ENCODE measurements at places on chromosomes 2 and 18.

GRCh38 chr2:110126906-110127305, 11.3 kb upstream of the MALL start:
- DNase-seq = no peak

DNA sequence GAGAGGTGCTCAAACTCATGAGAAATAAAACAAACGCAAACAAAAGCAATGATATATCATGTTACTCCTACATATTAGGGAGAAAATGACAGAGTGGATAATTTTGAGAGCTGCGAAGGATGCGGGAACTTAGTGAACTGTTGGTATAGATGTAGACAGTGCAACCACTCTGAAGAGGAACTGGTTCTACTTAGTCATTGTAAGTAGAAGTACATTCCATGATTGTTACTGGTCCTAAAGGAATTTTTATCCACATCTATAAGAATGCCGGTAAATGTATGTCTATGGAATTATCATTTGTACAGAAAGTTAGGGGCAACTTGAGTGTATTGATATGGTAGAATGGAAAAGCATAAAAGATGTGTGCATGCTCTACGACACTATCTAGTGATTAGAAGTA, 1238.4 kb downstream of the LRP1B start:
- DNase-seq = no peak

DNA sequence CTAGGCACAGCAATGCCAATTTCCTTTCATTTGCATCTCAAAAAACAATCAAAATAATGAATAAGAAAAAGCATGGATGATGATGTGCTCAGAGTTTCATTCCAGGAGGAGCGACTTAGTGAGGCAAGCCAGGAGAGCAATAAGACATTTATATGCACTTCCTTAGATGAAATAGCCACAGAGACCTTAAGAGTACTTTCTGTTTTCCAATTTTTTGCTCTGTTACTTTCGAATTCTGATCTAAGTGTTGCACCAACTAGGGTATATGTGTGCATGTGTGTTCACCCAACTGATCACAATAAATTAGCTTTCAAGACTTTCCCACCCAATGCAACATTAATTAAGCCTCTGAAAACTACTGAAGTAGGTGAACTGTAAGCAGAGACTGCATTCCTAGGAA, 709 bp downstream of the RAB27B start:
- no peak for DNase-seq

DNA sequence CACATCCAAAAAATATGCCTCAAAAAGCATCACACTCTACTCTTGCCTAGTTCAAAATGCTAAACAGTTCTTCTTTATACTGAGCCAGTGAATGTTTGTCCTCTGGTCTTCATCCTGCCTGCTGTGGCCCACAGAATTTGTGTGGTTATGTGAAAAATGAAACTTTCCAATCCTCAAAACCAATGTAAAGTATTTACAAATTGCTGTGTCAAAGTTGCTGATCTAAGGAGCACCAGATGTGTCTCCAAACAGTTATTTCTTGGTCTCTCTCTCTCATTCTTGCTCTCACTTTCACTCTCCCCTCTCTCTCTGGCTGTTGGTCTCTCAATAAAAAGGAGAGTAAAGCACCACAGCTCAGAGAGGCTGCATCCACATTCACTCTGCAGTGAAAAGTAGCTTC, 23.0 kb downstream of the EPHA4 start:
- DNase-seq = no peak

GRCh38 chr18:61080954-61081528, 252.2 kb upstream of the CDH20 start:
- no peak for DNase-seq

DNA sequence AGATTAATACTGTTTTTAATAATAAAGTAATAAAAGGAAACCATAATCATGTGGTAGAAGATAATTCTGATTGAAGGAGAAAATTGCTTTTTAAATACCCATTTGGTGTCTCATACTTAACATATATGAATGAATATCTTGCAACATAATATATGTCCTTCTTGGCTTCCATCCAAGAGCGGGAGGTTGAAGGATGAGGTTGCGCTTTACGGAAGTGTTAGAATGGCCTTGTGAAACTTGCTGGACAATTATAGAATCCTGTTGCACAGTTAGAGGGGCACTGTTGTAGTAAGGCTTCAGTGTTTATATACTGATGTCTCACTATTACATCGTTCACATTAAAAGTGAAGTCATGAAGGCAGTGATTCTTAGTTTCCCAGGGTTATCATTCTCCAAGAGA, 9.4 kb downstream of the INSIG2 start:
- DNase-seq = no peak

- DNase-seq = no peak
These were observed 462.1 kb downstream of the TDRD15 start for GRCh38 chr2:21585881-21586280.

GRCh38 chr2:171791361-171791760, 102.7 kb downstream of the SLC25A12 start:
- no peak for DNase-seq

GRCh38 chr2:55948176-55948923, 24.8 kb upstream of the EFEMP1 start:
- no peak for DNase-seq

DNA sequence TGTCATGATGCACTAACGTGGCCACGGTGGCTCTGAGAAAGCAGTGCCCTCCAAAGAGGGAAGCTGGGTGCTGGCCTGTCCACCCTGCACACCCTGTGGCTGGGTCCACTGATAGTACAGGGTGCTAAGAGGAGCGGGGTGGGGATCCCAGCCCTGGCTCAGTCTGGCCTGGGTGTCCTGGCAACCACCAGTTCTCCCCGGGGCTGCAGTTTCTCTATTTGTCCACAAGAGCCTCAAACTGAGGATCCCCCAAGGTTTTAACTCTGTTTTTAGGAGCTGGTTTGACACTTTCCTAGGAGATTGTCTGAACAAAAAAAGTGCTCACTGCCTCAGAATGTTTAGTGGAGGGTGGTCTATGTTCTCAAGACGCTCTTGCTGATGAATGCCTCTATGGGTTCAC, 29.0 kb downstream of the EDAR start:
- DNase-seq = no peak

DNA sequence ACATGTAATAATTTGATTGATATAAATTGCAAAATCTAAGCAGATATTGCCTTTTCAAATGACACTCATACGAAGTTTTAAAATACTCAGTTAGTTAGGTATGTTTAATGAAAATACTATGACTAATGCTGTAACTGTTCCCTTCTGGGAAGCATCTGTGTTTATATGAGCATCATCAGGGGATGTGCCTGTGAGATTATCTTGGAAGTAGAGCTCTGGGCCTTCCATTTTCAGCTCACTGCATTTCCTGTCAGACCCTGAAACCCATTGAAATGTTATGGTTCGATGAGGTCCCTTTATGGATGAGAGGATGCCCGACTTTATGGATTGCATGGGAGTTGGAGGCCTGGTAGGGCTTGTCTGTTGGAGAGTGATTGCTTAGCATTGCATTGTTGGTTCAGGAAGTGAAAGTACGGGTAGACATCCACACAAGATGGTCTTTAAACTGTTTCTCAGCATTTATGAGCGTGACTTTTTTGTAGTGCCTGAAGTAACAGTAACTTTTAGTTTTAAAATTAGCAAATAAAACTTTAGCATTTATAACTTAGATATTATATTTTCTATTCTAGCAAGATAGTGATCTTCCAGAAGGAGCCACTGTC, 28.7 kb downstream of the ELP2 start:
- DNase-seq = no peak

DNA sequence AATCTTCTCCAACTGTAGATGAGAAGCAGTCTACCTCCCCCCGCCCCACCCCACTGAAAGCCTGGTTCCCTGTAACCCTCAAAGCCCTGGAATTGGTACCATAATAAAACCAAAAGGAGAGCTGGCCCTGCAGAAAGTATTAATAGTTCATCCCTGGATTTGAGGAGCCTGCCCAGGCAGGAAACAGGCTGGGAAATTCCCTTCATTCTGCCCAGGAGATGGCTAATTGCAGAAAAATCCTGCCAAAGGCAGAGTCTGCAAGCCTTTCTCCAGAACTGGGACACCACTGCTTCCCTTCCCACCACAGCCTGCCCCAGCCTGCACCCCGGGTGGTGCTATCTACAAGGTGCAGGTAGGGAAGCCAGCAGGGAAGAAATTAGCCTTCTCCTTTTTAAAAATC, 16.3 kb downstream of the GKN2 start:
- no peak for DNase-seq

GRCh38 chr18:24990671-24991134, 361.3 kb downstream of the ZNF521 start:
- DNase-seq = no peak

GRCh38 chr2:181307203-181307991, 149.8 kb upstream of the ITGA4 start:
- no peak for DNase-seq

DNA sequence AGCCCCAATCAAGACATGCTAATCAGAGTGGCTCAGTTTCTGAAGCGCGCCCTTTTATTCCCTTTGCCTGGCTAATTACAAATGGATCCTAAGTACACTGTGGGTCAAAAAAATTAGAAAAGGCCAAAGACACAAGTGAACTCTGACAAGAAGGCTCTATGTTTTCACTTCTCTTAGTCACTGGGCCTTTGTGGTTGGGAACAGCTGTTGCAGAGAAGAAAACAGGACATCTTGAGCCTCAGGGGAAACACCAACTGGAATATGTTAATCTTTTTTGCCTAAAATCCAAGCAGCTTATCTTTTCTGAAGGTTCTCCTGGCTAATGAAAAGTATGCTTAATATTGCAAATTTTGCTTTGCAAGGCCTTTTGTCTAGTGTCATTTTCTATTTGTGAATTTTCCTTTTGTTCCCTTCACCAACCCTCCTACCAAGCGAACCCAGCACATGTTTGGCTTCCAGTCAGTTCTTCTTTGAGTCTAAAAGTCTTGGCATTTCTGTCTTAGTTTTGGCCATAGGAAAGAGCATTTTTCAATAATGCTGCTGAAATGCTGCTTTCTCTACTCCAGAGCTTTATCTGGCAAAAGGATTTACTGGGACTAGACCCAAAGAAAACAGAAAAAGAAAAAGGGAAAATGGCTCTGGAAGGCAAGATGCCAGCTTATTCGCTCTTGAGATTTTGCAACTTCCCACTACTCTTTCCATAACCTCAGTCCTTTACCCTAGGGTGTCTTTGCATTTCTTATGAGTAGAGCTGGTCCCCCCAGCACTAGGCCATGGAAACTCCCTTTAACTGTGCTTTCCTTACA, 440.2 kb upstream of the ST6GAL2 start:
- DNase-seq = no peak

DNA sequence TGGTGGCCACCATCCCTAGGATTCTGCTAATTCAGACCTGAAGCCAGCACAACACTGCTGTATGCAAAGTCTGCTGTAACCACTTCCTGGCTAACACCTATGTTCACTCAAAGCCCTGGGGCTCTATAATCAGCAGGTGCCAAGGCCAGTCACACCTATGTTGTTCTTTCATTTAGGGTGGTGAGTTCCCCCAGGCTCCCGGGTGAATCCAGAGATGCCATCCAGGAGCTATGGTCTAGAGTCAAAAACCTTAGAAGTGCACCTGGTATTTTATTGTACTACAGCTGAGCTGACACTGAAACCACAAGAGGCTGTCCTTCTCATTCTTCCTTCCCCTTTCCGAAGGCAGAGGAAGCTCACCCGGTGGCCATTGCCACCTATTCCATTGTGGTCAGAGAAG, 46.2 kb upstream of the CCDC141 start:
- DNase-seq = no peak

DNA sequence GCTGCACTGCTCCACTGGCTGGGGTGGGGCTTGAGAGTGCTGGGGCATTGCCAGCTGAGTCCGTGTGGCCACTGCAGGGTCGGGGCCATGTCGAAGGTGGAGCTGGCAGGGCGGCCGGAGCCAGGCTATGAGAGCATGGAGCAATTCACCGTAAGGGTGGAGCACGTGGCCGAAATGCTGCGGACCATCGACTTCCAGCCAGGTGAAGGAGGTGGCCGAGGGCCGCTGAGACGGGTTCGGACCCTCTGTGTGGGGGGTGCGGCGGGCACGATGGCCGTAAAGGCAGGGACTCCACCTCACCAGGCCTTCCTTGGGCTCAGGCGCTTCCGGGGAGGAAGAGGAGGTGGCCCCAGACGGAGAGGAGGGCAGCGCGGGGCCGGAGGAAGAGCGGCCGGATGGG, 2.1 kb downstream of the UCN start:
- no peak for DNase-seq

GRCh38 chr2:233699424-233700027, 6.8 kb downstream of the UGT1A6 start:
- DNase-seq = no peak

- no peak for DNase-seq
These were observed 567.0 kb upstream of the ZEB2 start for GRCh38 chr2:145086910-145087309.

DNA sequence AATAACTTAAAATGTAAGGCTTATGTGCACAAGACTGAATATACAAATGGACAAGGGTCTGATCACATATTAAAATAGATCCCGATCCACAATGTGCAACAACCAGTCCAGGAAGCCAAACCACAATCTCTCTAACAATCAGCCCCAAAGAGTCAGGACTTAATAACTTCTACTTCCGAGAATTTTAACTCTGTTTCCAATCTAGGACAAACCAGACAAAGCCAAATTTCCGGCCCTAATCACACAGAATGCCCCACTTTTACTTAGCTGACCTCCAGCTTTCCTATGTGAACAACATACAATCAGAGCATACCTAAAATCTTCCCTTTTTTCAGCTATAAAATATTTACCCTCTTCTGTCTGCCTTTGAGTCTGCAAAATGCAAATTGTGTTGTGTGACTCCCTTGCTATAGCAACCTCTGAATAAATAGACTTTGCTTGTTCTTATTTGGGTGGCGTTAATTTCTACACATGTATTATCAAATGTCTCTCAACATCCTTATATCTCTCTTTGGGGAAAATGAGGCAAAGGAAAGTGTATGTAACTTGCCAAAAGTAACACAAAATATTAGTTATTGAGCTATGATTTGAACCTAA, 381.9 kb upstream of the MC4R start:
- DNase-seq = no peak

DNA sequence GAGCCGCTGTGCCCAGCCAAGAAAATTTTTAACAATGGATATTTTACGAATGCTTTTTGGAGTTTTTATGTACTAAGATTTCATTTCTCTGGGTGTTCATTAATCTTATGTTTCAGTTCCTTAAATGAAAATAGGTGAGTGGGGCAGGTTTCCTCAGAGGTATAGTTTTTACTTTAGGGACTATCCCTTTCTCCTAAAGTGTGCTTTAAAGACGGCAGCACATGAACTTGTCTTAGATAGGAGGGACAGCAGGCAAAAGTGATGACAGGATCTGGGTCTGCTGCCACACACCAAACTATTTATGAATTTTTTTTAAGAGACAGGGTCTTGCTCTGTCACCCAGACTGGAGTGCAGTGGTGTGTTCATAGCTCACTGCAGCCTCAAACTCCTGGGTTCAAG, 8.0 kb upstream of the REL start:
- no peak for DNase-seq

GRCh38 chr2:241772063-241772499, 4.5 kb upstream of the GAL3ST2 start:
- DNase-seq = peak; percentile 24

- DNase-seq = no peak
These were observed 143.4 kb downstream of the CAPN13 start for GRCh38 chr2:30663806-30664205.

- DNase-seq = peak; percentile 18
These were observed 56.1 kb upstream of the TANK start for GRCh38 chr2:161104054-161104553.

GRCh38 chr2:188604579-188604978, 312.9 kb downstream of the GULP1 start:
- DNase-seq = no peak

Measured in stimulated activated CD4-positive, alpha-beta T cell treated with anti-CD3 and anti-CD28 coated beads, Interleukin-4, amount 100 ng/mL, for 24 hours (primary cell).